NCI-H1436 treated with DMSO at 0.1 percent for 48 hours (cell line): ENCODE measurements at places on chromosomes 7 and 10.

DNA sequence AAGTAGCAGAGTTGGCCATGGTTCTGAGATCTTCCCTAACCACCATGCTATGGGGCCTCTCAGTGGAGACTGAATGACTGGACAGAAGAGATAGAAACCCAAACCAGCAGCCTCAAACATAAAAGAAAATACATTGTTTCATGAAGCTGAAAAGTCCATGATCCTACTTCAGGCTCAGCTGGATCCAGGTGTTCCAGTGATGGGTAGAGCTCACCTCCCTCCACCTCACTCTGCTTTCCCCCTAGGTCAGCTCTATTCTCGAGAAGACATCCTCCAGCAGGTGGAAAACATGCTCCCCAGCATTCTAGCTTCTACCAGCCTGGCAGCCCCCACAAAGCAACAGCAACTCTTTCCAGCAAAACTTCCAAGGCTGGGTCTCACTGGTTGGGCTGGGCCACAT, 132.1 kb downstream of the OAT start:
- DNase-seq, result no peak

DNA sequence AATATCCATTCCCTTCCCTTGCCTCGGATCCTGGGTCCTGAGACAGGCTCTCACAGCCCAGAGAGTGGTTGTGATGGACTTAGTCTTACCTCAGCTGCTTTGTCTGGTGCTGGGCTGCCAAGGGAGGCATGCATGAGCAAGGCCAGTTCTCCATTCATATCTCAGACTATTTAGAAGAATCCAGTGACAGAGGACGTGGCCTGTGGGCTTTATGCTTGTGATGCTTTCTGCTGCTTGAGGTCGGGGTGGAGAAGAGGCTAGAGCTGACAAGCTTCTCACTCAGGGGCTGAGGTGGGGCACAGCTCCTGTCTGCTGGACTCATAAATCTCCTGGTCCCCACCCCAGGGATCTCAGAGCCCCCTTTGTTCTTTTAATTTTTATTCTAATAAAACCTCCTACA, 66.8 kb downstream of the DNAJC12 start:
- DNase-seq, result no peak

GRCh38 chr7:81957517-81957916, 187.7 kb upstream of the HGF start:
- no peak for DNase-seq

- DNase-seq, result no peak
Measured at GRCh38 chr7:66356277-66356721, 151.2 kb downstream of the TPST1 start.

GRCh38 chr10:59181668-59182067, 5.2 kb downstream of the PHYHIPL start:
- DNase-seq, result no peak

GRCh38 chr7:157299613-157300368, 37.0 kb upstream of the DNAJB6 start:
- no peak for DNase-seq
